ENCODE measurements at places on chromosomes 3 and 15.

GRCh38 chr3:195181741-195182469, 89.1 kb downstream of the XXYLT1 start:
- no peak for DNase-seq

DNA sequence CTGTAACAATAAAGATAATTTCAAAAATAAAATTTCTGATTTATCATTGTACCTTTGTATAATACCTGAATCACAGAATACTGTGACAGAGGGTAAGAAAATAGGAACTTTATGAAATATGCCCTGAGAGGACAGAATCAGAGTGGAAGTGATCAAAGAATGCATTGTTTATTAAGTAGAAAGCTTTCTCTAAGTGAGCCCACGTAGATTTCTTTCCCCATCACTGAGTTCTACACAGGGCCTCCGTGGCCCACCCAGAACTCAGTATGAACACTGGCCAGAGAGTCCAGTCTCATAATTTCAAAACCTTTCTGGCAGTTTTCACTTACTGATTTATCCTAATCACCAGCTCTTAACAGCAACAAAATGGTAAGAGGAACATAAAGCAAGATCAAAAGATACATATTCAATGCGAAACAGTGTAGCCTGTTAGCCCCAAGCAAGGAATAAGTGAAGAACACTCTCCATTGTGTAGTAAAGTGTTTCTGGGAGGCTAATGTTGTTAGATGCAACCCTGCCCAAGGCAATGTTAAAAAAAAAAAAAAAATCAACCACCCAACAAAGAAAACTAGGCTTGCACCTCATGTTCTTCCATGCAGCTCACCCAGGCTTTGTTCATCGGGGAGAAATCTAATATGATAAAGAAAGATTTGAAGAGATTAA, 341.3 kb downstream of the LSAMP start:
- DNase-seq = no peak

DNA sequence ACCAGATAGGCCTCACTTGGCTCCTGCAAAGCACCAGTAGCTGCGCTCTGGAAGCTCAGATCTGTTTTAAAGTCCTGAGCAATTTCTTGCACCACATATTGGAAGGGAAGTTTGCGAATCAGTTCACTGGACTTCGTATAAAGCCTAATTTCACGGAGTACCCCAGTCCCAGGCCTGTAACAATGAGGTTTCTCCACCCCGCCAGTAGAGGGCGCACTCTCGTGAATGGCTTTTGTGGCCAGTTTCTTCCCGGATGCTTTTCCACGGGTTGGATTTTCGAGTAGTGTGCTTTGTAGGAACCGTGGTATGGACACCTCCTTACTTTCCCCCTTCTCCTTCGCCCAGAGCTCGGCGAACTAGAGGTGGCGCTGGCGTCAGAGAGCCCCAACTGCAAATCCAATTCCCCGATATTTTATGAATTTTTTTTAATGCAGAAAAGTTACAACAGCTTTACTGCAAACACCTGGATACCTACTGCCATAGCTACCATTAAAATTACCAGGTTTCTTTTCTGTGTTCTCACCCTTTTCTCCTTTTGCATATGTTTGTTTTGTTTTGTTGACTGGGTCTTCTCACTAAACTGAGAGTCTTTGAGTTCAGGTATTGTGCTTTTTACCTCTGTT, 13.3 kb downstream of the RARB start:
- DNase-seq = no peak

GRCh38 chr3:134038716-134039115, 9.0 kb upstream of the SLCO2A1 start:
- DNase-seq = no peak

GRCh38 chr3:122456074-122456473, 40.2 kb upstream of the WDR5B start:
- DNase-seq = no peak

DNA sequence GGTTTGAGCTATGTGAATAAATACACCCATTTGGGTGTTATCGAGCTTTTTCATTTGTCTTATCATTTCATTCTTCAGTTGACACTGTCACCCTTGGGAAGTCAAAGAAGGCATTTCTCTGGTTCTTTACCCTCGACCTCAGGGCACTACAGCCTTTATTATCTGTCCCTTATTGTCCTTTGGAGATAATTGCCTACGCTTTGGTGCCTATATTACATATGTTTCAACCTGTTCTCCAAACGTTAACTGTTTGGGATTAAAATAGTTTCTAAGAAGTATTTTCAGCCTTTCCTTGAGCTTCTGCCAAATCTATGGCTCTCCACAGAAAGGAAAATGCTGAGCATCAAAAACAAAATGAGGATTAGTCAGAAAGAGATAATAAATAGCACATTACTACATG, 395.4 kb upstream of the ADAMTS9 start:
- DNase-seq = peak; percentile 33

GRCh38 chr15:40006003-40006402, 33.0 kb downstream of the SRP14 start:
- DNase-seq = no peak

DNA sequence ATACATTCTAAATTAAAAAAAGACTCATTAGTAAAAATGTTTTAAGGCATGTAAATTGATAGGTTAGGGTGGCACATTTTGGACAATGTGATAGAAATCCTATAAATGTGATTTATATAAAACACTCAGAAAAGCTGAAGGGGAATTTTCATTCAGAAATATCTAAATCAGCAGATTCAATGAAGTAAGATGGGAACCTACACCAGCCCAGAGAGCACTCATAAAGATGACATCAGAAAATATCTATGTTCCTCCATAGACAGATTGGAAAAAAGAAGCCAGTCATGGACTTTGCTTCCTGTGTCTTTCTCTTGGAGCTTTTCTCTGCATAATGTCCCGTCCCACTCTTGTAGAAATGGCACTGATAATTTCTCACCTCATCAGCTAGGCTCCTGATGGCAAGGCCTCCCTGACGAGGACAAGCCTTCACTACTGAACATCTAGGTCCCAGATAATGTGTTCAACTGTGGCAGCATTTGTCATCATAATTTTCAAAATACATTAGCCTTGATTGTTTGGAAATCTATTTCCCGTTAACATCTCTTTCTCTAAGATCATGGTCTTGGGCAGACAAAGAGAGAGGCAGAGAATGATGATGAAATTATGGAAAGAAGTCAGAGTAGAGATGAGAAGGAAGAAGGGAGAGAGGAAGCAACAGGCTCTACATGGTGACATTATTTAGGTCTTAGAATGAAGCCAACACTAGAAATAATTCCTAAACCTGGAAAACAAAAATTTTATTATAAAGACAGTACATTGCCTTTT, 354.4 kb downstream of the NTRK3 start:
- DNase-seq = no peak

GRCh38 chr3:142224482-142225072, 808 bp downstream of the GK5 start:
- DNase-seq = no peak

DNA sequence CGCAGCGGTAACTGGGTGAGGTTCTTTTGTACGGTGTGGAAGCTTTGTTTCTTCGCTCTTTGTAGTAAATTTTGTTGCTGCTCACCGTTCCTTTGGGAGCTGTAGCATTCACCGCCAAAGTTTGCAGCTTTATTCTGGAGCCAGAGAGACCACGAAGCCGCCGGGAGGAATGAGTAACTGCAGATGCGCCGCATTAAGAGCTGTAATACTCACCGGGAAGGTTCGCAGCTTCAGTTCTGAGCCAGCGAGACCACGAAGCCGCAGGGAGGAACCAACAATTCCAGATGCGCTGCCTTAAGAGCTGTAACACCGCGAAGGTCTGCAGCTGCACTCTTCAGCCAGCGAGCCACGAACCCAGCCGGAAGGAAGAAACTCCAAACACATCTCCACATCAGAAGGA, 56.0 kb upstream of the DYNC1LI1 start:
- DNase-seq = no peak

GRCh38 chr3:169668957-169669741, 5.6 kb upstream of the MECOM start:
- DNase-seq = no peak
